Stimulated activated CD8-positive, alpha-beta memory T cell treated with anti-CD3 and anti-CD28 coated beads, Interleukin-15, amount 100 ng/mL, for 4 hours (primary cell): ENCODE measurements at places on chromosomes 2 and 18.

- no peak for DNase-seq
Observed at GRCh38 chr2:18626958-18627650, 37.7 kb upstream of the NT5C1B start.

DNA sequence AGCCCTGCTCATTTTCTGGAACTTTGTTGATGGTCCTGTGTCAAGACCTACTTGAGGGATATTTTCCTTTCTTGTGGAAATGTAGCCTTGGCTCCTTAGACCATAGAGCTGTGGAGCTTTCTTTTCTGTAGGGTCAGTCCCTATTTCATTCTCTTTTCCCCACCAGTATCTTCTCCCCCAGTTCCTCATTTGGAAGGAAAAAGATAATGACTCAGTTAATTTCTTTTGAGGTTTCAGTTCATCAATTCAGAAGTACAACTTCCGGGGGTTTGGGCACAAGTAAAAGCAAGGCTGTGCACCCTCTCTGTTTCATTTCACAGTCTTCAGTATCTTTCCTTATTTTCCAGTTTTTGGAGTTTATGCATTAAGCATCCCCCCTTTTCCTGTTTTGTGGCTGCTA lies 70.7 kb downstream of the CDC42EP3 start:
- DNase-seq, result no peak

DNA sequence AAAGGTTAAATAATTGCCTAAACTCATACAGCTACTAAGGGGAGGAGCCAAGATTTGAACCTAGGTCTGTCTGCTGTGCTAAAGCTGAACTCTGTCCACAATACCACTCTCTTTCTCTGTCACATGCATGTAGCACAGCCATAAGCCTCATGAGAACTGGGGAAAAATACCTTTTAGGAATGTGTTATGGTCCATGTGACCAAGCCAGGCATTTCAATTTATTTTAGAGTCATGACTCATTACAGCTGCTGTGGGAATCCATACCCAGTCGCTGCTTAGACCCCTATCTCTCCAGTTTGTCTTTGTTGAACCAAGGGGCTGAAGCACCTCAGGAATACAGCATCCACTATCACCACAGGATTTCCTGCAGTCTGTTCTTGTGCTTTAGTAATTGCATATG lies 200.0 kb upstream of the SIX3 start:
- no peak for DNase-seq

GRCh38 chr2:173680574-173680973 lies 284.6 kb downstream of the SP3 start:
- DNase-seq, result no peak

GRCh38 chr18:79572848-79573451 lies 106.7 kb upstream of the CTDP1 start:
- no peak for DNase-seq

DNA sequence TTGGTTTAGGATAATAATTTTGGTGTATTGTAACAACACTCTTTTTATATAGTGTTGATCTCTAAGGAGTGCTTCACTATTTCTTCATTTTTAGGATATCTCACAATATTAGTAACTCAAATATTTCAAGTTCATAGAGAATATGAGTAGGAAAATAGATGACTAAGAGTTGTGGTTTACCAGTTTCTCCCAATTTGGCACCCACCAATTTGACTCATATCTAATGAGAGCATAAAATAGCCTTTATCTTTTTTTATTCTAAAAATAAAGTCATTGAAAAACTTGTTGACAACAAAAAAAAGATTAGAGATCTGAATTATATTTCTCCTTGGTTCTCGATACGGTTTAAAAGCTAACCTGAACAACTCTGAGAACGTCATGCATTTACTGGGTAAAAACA lies 204.0 kb downstream of the PARD3B start:
- no peak for DNase-seq
